ENCODE measurements at places on chromosomes 2 and 18. TPM values are rescaled to one million over a fixed set of nuclear protein-coding genes. Genes with fewer than 3 reads are reported as not detected.

DNA sequence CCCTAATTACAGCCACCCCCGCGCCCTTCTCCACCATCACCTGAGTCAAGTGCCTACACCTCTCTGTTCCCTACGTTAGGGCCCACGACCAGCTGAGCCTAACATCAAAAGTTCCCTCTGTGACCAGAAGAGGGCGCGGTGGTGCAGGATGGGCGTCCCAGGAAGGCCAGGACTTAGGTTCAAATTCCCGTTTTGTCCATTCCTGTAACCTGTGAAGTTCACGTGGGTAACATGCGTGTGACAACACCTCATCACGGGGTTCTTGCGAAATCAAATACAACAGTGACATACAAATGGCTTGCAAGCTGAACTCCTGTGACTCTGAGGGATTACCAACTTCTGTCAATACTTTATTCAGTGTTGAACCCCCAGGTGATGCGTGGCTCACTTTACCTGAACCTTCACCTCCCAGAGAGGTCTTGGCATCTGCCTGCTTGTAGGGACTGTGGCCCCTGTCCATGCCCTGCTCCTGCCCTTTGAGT is 207.9 kb downstream of the ARL4C start:
- peak; percentile 51 for DNase-seq

- DNase-seq: no peak
Observed at GRCh38 chr2:76870581-76870980, 651.6 kb downstream of the LRRTM4 start.

GRCh38 chr18:78213361-78213994 is 766.1 kb upstream of the SALL3 start:
- DNase-seq: peak; percentile 74

- peak; percentile 16 for DNase-seq
Observed at GRCh38 chr2:127650041-127650784, 4.3 kb downstream of the GPR17 start.

The C2orf81 gene
- 0.82 TPM for total RNA-seq

DNA sequence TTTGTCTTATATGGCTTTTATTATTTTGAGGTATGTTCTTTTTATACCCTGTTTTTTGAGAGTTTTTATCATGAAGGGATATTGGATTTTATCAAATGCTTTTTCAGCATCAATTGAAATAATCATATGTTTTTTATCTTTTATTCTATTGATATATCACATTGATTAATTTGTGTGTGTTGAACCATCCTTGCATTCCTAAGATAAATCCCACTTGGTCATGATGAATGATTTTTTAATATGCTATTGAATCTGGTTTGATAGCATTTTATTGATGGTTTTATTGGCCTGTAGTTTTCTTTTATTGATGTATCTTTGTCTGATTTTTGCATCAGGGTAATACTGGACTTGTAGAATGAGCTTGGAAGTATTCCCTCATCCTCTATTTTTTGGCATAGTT is 160.3 kb downstream of the PLCL1 start:
- DNase-seq: no peak

GRCh38 chr2:182553483-182553882 is 126.6 kb upstream of the PDE1A start:
- DNase-seq: no peak

- no peak for DNase-seq
Observed at GRCh38 chr2:23745726-23746105, 181.2 kb downstream of the ATAD2B start.

The GAREM1 gene
- 8.6 TPM for total RNA-seq

GRCh38 chr2:106638043-106638442 is 150.9 kb downstream of the CD8B2 start:
- no peak for DNase-seq

GRCh38 chr2:115174651-115175050 is 732.2 kb downstream of the DPP10 start:
- no peak for DNase-seq

GRCh38 chr2:164721430-164721829 is 100.1 kb upstream of the GRB14 start:
- no peak for DNase-seq

The OR6B2 gene
- not detected for total RNA-seq

- DNase-seq: no peak
Observed at GRCh38 chr2:192243488-192243887, 48.8 kb upstream of the TMEFF2 start.

GRCh38 chr2:27281855-27282559 is at the start of gene TRIM54:
TRIM54 (plus strand) TSS chr2:27282429; CDS start chr2:27282732, 303 bp downstream.
- peak; percentile 39 for DNase-seq

DNA sequence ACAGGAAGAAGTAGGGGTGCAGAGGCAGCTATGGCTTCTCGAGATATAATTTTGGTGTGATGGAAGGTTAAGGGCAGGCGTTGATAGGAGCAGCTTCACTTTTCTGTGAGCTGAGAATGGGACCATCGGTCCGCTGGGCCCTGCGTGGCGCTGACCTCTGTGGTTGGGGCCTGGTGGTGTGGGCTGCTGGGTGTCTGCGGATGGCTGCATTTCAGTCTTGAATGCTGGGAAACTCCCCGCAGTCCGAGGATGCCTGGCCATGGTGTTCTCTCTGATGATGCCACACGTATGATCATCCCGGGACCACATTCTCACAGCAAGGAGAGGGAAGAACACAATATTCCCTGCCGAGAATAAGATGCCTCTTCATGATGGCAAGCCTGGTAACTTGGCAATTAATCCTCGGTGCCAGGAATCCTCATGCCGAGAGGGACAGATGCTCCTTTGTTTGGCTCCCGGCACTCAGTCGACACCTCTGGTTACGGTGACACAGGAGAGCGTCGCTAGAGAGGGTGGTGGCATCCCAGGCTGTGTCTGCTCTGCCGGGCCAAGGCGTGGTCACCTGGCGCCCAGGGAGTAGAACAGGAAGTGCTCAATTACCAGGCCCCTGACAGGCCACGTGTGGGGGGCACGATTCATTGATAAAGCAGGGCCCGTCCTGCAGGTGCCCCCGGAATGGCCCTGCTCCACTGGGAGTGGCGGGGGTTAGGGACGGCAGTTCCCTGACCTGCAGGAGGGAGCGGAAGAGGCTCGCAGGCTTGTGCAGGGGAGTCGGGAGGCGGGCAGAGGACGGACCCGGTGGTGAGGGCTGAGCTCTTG is 119.4 kb upstream of the CTDP1 start:
- no peak for DNase-seq

DNA sequence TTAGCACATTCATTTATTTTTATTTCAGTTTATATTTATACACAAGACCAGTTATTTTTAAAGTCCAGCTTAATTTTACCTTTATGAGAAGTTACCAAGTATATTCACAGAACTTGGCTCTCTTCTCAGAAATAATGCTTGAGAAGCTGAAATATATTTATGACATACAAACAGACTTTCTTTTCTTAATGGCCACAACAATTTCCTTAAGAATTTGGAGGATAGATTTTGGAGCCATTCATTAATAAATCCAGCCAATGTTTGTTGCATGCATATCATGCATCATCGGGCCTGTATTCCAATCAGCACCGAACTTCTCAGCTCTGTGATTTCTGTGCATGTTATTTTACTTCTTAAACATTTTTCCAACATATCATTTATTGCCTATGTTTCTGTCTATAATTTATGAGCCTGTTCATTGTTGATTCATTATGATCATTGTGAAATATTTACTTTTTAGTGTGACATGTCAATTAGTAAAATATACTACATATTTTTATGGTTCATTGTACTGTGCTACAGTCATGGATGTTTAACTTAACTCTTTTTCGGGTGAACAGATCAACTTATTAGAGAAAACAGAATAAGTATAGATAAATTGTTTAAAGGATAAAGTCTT is 3.5 kb downstream of the GULP1 start:
- DNase-seq: no peak

- DNase-seq: no peak
Observed at GRCh38 chr18:48138660-48139430, 208.4 kb upstream of the SMAD2 start.

Measured in left ventricle myocardium inferior (tissue), 1 donor.